ENCODE measurements at places on chromosomes 12 and 14. TPM values are rescaled to one million over a fixed set of nuclear protein-coding genes. Genes with fewer than 3 reads are reported as not detected.

The AP4S1 gene
- total RNA-seq, result 7.0 TPM

The AMN gene
- 0.44 TPM for total RNA-seq

The HAL gene
- total RNA-seq, result 0.57 TPM

The NID2 gene
- total RNA-seq, result 0.37 TPM

The ZNF891 gene
- total RNA-seq, result 2.0 TPM

The MYF5 gene
- not detected for total RNA-seq

The CDC42BPB gene
- 2.3 TPM for total RNA-seq

The KRT72 gene
- total RNA-seq, result not detected

The CAND1 gene
- total RNA-seq, result 197 TPM

The IGF1 gene
- total RNA-seq, result 1.6 TPM

The CNTN1 gene
- not detected for total RNA-seq

- DNase-seq, result peak; percentile 24
Observed at GRCh38 chr14:89673512-89674225, 256.6 kb upstream of the FOXN3 start.

GRCh38 chr14:97584528-97584927, 787.3 kb downstream of the VRK1 start:
- DNase-seq, result no peak

DNA sequence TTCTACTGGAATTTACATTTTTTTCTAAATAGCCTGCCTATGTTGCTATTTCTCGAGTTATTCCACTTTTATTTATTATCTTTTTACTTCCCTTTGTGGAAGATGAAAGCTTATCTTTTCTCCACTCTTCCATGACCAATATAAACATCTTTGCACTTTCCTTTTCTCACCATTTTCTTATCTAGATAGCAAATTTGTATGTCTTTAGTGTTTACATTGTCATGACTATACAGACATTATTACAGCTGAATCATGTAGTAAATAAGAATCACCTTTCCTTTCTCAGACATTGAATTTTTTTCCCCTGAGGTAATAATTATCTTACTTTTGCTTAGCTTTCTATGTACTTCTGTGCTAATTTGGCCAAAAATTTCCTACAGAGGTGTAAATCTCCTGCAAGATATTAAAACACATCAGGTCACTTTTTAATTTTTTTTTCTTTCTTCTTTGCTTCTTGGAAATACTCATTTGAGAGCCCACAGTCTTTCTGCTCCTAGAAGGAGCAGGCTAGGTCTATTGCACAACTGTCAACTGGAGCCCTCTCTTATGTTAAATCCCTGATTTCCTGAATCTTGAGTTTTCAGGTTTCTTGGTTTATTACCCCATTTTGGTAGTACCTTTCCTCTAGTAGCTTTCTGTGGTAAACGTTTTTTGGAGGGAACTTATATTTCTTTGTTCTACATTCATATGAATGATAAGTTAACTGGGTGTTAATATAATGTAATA, 109.0 kb upstream of the ATP2B1 start:
- DNase-seq, result no peak

GRCh38 chr12:74619084-74619483, 81.4 kb downstream of the ATXN7L3B start:
- no peak for DNase-seq

DNA sequence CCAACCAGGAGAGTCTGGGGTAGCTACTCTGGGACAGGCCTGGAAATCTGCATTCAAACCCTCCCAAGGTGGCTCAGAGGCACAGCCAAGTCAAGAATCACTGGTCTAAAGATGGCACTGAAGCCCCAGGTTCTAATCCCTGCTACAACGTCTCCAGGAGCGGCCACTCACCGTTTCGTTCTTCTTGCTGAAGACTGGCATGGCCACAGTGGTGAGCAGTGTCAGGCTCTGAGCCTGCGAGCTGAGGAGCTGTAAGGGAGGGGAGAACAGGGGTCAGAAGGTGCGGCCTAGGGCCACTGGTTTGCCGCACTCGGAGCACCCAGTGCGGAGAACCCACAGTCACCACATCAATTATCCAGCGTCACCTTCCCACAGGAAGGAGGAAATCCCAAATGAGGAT, 38.8 kb downstream of the CACNA2D4 start:
- no peak for DNase-seq

GRCh38 chr12:26157001-26157400, 32.2 kb upstream of the BHLHE41 start:
- DNase-seq, result no peak

DNA sequence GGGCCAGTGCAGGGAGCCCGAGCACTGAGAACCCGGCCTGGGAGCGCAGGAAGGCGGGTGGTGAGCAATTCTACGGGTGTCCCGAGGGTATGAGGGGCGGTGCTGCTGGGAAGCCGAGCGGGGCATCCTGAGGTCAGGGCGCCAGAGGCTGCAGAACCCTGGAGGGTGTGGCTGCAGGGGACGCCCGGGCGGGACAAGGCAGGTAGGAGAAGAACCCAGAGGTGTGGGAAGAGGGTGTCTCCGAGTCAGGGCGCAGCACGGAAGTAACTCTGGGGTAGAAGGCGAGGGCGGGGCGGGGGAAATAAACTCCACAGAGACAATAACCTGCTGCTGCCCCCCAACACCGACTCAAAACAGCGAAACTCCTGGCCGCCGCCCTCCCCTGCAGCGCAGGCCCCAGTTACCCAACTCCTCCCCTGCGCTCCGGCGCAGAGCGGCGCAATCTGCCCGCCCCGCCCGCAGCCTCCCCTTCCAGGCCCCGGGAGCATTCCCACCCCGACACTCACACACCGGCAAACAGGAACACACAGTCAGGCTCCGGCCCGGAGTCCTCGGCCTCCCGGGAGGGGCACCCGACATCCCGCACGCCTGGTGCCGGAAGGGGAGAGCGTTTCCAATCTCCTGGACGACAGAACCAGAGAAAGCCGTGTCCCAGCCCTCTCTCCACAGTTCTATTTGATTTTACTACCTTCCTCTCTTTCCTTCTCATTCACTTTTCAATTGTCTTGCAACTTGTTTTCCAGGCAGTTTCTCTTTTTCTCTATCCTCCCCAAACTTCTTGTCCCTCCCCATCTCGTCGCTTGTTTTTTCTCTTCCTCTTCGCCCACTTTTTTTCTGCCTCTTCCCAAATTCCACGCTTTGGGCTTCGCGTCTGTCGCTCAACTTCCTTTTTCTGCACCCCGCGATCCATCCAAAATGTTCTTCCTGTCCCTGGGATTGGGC, 2.4 kb downstream of the HRK start:
- DNase-seq, result no peak

GRCh38 chr14:71208702-71209357, 301.6 kb downstream of the PCNX1 start:
- no peak for DNase-seq

- no peak for DNase-seq
Observed at GRCh38 chr14:78242086-78242485, 71.9 kb downstream of the NRXN3 start.

DNA sequence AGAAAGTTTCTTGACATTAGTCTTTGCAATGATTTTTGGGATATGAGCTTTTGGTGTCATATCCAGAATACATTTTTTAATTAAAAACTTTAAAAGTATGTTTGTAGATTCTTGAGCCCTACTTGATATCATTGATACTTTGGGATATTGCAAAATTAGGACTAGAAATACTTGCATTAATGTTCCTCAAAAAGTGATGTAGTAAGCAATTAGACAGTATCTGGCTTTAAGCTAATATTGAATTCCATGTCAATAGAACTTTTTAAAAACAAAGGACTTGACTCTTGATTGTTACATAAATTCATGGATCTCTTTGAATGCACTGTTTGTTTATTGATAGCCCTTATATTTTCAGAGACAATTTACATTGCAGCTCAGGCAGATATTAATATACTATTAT, 15.6 kb downstream of the PEX5 start:
- DNase-seq, result no peak

DNA sequence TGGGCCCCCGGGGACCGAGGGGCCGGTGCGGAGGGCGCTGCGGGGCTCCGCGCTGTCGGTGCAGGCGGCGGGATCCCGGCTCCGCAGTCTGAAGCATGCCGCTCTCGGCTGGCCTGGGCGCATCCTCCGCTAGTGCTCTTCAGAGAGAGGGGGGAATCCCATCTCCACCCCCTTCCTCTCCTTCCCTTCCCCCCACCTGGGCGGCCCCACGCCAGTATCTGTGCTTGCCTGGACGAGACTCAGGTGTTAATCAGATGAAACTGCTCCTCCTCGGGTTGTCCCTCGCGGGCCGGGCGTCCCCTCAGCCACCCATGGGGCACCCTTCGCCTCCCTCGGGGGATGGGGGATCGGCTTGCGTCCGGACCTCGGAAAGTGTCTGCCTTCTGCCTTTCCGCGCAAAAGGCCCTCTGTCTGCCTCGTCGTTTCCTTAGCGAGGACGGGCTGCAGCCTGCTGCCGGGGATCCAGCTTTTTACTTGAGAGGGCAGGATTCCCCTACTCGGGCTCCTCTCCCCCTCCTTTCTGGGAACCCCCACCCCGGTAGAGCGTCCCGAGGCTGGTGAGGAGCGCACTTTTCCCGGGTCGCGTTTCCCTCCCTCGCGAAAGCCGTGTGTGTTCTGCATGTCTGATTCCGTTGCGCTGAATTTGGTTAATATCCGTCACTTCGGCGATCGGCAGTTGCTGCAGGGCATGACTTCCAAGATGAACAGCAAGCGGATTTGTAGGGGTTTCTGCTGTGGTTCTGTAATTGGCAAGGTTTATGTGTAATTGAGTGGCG, 1.1 kb downstream of the GPHN start:
- DNase-seq, result peak; percentile 30

GRCh38 chr12:107983756-107984472, 145.2 kb upstream of the WSCD2 start:
- no peak for DNase-seq

GRCh38 chr12:117035287-117035686, 63.9 kb downstream of the TESC start:
- no peak for DNase-seq
